ENCODE measurements at places on chromosomes 4 and X.

DNA sequence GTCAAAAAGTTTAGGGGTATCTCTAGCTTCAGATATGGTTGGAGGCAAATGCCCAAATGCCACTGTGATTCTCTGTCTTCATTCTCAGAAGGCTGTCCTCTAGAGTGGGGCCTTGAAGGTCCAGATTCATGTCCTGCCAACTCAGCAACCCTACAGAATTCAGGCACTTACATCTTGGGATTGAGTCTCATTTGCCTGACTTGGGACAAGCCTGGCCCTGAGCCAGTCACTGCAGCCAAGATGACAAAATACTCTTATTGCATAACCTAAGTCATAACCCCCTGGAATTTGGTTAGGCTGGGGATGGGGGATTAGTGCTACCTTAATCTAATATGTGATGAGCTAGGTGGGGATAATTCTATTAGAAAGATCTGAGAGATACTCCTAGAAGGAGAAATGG, 100.5 kb downstream of the AREG start:
- DNase-seq, result no peak

DNA sequence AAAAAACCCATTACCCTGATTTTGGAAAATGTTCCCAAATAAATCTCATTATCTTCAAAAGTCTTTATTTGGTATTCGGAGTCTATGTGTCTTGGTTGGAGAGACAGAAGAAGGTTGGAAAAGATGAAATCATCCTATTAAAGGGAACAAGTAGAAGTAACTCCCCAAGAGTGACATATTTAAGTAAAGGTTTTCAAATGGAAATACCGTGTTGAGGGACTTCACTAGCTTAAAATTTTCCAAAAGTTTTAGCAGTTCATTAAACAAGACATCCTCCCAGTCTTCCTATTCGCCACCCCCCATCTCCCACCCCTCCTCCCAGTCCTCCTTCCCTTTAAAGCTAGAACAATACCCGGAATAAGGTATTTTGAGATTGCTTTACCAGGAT, 62.7 kb upstream of the CCDC160 start:
- DNase-seq, result no peak

DNA sequence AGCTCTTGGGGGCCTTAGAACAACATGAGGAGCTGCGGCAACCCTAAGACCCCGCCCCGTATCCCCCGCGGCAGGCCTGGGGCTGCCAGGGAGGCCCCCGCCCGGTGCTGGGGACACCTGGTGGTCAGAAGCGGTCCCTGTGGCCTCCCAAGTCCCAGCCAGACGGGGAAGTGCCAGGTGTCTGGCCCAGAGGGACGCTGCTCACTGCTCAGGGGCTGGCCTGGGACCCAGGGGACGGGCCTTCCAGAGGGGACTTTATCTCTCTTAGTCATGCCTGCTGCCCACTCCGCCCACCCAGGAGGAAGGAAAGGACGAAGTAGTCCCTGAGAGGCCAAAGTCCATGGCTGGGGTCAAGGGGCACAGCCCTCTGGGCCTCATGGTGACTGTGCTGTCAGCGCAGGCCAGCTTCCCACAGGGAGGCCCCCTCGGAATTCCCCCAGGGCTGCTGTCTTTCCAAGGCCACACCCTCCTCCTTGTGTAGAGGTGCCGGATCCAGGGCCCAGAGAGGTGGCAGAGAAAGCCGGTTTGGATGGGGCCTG, 31.0 kb upstream of the HTRA3 start:
- no peak for DNase-seq

DNA sequence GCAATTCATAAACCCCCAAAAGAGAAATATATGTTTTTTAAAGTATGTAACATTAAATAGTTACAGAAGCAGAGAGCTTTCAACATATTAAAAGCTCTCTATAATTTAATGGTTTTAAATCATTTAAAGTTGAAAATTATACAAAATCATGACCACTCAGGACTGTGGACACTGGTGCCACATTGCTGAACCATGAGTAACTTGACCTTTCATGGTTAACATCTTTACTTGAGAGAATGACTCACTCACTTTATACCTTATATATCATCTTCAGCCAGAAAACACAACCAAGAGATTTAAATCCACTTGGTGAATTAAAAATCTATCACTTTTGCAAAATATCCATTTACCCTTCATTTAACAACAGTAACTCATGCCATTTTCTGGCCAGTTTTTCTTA, 584.3 kb upstream of the SMIM31 start:
- DNase-seq, result no peak

DNA sequence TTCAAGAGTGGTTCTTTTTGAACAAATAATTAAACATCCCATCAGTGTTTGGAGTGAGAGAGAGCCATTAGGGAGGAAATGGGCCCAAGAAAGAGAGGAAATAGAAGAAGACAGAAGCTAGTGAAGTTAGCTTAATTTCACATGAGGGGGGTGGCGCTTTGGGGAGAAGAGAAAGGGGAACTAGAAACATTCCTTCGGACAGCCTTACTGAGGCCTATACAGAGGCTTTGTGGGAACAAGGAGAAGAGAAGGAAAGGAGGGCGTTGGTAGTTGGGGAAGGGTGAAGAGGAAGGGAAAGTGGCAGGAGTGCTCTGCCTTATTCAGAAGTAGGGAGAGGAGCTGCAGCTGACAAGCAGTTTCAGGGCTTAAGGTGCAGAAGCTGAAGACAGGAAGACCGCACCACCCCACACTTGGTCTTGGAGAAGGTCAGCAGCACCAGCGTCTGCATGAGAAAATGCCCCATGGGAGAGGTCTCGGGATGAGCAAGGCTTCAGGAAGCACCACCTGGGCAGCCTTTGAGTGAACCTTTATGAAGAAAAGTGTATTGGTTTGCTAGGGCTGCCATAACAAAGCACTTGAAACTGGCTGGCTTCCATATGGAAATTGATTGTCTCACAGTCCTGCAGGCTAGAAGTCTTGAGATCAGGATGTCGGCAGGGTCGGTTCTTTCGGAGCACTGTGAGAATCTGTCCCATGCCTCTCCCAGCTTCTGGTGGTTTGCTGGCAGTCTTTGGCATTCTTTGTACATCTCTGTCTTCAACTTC, 85.1 kb downstream of the KIT start:
- no peak for DNase-seq

GRCh38 chr4:57410331-57411052, 300.3 kb upstream of the IGFBP7 start:
- no peak for DNase-seq

- peak; percentile 73 for DNase-seq
Measured at GRCh38 chrX:16953606-16954211, 7.3 kb downstream of the REPS2 start.

DNA sequence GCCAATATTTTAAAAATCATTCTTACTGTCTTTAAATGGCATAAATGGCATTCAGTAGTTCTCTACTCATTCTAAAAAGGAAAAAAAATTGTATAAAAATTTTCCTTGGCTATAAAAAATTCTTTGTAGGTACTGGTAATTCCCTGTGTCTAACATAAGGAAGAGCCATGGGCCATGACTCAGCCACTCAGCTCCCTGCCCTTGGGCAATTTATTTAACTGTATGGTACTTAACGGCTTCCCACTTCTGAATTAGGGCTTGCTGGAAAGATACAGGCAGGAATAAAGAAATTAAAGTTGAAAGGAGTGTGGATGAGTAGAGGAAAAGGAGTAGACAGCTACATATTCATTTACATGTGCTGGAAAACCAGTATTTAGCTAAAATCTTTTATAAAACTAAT, 30.6 kb downstream of the ABHD18 start:
- no peak for DNase-seq

DNA sequence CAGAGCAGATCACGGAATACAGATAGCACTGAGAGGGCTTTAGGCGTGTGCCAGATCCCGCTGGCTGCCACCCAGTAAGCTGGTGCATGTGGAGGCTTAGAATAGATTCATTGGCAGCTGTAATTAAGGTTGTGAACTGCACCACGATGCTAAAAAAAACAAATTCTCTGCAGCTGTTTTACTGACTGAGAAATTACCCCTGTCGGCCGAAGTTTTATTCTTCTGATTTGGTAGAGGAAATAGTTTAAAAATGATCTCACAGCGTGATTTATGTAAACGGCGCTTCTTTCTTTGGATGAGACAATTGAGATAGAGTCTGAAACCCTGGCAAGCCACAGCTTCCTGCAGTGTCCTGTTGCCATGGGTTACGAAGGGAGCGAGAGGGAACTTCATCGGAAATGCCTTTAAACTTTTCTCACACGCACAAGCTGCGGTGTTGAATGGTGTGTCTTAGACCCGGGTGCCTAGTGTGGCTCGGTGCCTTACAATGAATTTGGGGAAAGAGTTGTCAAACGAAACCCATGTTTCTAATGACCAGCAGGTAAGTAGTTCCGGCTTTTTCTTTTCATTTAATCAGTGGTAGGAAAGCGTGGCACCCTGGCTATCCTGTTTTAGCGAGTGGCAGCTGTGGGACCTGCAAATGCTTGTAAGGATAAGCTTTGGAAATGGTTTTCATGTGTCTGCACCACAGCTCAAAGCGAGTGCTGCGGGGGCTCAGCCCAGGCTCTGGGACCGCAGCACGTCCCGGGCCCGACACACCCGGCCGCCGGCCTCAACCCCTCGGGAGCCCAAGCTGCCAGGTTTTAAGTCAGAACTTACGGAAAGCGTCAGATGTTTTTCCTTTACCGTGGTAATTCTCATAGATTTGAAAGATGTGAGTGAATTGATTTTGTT, 71.7 kb upstream of the HGFAC start:
- peak; percentile 83 for DNase-seq

DNA sequence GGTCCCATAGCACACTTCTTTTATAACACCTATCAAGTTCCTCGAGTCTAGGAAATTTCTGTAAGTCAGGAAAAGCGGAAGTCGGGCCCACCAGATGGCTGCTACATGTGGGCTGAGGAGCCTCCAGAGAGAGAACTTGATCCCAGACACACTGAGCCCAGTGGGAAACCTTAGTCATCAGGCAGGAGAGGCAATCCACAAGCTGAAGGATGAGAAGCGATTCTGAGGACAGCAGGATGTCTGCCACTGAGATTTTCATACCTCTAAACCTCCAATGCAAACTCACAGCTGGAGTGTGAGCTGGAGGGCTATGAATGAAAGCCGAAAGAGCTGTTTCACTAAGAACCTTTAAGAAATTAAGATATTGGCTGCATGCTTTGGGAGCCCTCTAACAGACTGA, 52.6 kb upstream of the PDHA1 start:
- DNase-seq, result no peak

DNA sequence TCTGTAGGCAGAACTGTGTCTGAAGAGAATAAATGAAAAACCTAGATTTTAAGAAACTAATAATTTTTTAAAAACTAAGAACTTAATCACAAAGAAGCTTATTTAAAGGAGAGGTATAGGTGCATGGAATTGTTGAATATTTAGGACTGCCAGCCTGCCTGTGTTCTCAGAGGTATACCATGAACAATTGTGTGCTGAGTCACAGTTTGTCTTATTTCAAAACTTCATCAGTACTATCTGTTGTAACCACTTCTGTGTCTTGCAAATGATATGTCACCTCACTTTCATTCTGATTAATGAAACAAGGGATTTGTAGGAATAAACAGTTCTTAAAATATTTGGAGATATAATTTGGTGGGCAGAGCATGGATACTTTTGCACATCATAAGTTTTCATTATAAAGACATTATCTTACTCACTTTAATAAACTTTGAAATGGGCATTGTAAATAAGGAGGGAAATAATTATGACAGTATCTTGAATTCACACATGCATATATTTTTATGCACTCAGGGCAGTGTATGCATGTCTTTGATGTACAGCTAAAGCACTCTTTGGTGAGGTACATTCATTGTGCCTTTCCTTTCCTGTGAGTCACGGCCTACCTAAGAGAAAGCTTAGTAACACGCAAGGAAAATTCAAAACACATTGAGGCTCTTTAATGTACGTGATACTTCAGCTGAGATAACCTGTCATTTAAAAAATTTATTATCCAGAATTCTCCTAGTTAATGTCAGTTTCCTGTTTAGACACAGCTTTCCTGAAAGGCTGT, 31.7 kb downstream of the STOX2 start:
- DNase-seq, result no peak

DNA sequence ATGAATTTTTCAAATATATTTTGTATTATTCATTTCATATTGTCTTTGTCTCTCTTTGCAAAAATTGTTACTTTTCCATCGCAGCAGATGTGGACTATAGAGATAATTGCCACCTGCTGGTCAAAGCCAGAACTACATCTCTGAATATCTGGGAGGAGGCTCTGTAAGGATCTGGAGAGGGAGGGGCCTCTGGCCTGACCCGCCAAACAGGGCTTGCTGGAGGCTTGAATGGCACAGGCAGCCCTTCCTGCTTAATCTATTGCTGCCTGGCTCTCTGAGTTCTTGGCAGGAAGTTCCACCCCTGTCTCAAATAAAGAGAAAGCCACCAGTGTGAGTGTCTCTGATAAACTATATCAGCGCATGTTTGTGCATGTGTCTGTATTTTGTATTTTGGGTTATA, 132.4 kb downstream of the ZMAT1 start:
- DNase-seq, result peak; percentile 88

GRCh38 chr4:141375855-141376254, 155.2 kb downstream of the ZNF330 start:
- DNase-seq, result peak; percentile 65

DNA sequence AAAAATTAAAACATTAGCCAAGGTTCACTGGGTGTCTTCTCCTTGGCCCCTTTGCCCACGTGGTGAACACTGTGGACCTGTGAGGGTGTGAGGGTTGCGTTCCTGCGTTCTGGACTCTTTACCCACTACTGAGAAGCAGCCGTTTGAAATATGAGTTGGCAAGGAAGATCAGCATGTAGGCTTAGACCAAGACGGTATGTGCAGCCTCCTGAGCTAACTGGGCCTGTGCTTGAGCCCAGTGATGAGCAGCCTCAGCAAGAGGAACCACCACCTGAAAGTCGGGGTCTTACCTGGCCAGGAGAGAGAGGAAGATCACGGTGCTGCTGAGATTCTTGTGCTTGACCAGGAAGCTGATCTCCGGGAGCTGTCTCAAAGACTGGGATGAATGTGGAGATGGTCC, 19.5 kb downstream of the RGS12 start:
- no peak for DNase-seq

- DNase-seq, result peak; percentile 68
Measured at GRCh38 chr4:186820391-186820891, 96.8 kb upstream of the FAT1 start.

GRCh38 chr4:94032754-94033153, 174.9 kb upstream of the SMARCAD1 start:
- DNase-seq, result no peak

DNA sequence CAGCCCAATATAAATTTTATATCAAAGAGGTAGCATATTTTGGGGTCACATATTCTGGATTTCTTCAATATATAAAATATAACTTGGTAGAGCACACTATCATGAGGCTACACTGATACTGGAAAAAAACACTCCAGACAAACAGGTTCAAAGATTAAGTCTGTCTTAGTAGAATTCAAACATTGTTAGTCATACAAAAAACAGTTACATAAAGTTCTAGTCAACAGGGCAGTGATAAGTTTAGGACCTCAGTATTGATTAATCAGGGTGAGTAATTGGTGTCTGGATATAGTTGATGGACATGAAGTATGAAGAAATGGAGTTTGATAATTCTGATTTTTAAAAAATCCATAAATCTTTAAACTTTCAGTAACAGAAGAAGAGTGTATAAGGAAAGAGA, 1291.3 kb downstream of the FSTL5 start:
- no peak for DNase-seq

- no peak for DNase-seq
Measured at GRCh38 chrX:134416087-134416486, 43.9 kb upstream of the HPRT1 start.

- no peak for DNase-seq
Measured at GRCh38 chr4:96407738-96408463, 568.0 kb downstream of the PDHA2 start.

Measured in endothelial cell of umbilical vein (primary cell).